ENCODE measurements at places on chromosomes 2 and 18. TPM values are rescaled to one million over a fixed set of nuclear protein-coding genes. Genes with fewer than 3 reads are reported as not detected.

DNA sequence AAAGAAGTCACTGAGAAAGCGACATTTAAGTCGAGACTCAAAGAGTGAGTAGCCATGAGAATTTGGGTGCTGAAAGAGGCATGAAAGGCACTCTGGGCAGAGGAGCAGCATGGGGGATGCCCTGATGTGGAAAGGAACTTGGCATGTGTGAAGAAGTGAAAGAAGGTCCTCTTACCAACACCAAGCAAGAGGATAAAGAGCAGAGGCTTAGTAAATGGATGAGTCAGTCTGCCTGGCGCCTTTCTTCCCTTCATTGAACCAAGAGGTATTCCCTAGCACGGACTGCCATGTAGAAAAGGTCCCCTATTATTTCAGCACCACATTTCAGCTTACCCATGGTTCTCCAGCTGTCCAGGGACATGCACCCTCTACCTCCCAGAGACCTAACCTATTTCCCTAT lies 221.1 kb upstream of the NRP2 start:
- peak; percentile 4 for DNase-seq

- DNase-seq = no peak
Observed at GRCh38 chr2:30462131-30462857, 15.2 kb downstream of the LCLAT1 start.

GRCh38 chr2:12169721-12170120 lies 423.3 kb downstream of the LPIN1 start:
- DNase-seq = peak; percentile 77

DNA sequence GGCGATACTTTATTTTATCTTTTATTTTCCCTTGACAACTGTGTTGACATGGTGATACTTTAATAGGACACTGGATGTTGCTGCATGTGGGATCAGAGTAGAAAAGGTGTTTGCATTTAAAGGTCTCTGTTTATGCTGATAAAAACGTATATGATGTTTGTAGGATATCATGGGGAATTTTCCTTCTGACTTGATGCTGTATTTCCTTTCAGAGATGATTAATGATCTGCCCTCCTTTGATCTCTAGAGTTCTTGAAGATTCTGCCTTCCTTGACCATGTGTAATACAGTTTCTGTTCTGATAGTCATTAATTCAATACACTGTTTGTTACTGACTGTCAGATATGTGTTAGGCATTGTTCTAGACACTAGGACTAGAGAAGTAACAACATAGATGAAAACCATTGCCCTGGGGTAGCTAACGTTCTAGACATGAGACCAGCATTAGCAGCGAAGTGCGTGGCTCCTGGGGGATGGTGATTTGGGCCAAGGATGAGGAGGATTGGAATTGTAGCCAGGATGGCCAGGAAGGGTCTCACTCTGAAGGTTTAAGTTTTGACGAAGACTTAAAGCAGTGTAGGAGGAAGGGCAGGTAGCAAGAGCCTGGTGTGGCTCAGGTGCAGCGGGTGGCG lies 2.8 kb downstream of the ATG4B start:
- no peak for DNase-seq

DNA sequence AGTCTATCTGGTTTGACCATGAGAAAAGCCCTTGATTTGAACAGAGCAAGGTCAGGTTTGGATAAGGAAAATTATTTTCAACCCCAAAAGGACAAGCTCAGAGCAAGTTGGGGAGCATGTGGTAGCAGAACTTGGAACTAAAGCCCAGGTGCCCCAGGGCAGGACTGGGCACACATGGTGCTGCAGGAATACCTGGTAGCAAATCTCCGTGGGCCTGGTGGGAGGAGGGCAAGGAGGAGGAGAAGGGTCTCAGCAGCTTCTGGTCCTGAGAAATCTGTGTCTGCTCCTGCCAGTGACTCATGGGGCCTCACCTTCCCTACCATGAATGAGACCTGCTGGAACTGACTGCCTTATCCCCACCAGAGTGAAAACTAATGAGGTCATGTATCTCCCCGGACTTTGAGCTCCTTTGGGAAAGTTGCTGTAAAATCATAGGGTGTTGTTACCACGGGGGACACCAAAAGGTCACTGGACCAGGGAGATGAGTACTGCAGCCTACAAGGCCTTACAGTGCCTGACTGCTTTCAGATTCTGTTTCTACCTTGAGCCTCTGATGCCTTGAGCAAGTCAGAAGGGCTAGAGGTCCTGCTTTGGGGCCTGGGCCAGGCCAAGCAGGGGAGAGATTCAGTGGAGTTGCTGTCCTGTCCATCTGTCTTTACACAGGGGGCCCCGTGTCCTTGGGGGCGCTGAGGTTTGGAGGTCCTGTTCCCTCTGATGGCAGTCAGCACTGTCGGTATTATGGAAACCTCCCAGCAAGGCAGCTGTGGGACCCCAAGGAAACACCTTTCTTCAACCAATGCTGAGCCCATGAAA lies 304.0 kb downstream of the MYCN start:
- no peak for DNase-seq

Gene C1QL2
- not detected for total RNA-seq

Gene KATNAL2
- 3.7 TPM for total RNA-seq

Measured in Daoy (cell line).